ENCODE measurements at places on chromosomes 4 and X.

- DNase-seq, result no peak
Observed at GRCh38 chrX:115949900-115950822, 220.4 kb upstream of the AGTR2 start.

DNA sequence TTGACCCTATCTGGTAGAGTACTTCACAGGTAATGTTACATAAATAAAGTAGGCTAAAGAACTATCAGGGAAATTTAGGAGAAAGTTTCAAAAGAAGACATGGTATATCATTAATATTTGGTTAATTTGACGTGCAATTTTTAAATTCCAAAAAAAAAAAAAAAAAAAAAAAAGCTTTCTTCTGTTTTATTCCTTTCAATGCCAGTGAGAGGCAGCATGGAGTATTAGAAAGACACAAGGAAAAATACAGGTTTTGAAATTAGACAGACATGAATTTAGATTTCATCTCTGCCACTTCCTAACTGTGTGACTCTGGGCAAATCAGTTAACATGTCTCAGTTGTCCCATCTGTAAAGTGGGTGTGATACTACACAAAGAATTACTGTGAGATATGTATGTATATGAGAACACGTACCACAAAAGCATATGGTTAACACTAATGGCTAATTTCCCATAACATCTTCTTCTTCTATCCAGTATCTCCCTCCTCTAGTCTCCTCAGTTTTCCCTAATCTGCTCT, 132.5 kb downstream of the GPC3 start:
- DNase-seq, result no peak

DNA sequence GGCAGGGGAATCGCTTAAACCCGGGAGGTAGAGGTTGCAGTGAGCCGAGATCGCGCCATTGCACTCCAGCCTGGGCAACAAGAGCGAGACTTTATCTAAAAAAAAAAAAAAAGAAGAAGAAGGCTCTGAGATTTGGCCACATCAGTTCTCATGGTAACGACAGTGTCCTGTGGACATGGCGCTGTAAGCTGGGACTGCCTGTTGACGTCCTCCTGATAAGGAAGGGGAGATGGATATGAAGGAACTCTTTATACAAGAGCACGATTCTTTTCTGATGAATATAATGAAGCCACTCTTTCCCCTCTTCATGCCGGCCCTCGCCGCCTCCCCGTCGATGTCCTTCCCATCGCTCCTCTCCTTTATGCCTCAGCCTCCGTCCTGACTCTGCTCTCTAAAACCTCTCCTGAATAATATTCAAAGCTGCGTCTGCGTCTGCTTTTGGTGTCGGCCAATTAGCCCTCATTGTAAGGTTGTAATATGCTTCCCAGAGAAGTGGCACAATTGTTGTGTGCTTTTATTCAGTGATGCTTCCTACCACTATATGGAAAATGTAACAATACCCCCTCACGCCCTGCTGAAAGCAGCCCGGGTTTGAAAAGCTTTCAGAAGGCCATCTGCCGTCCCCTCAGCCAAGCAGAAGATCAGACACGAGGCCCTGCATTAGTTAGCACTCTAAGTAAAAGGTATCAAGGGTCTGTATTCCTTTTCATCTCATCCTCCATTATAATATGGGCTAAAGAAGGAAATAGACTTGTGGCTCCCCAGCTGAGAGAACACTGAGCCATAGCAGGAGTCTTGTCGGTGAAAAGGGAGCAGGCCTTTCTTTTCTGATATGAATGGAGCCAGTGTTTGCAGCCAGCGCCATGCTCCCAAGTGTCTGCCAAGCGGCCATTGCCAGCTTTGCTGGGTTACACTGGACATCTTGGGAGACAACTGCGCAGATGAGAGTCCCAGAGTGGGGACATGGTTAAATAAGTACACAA, 22.1 kb upstream of the SCOC start:
- DNase-seq, result no peak

DNA sequence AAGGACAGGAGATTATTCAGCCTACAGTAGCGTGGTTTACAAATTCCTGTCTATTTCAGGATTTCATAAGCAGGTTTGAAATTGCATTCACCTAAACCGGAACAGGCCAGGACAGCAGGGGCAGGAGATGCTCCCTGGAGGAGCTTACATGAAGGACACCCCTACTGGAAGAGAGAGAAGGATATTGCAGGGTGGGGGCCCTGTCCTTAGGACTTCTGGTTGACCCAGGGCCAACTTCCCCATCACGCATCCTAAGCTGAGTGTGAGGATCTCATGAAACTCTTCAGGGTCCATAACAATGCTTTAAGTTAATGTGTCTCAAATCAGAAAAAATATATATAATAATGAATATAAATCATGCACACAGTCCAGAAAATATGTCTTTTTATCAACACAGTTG, 6.4 kb upstream of the DHRSX start:
- no peak for DNase-seq

DNA sequence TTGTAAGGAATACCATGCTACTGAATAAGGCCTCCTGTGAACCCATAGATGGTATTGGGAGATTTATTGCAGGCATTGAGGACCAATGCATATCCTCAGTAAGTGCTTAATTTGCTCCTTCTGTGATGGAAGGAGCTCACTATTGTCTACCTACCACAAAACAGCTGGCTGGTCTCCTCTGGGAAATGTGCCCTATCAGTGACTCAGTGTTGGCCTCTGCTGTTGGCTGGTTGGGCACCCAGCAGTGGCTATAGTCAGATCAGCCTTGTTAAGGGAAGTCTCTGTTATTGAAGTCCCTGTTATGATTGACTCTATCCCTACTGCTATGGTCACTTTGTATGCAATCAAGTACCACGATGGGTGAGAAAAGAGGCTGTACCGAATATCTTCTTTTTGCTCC, 27.5 kb upstream of the OTUD4 start:
- no peak for DNase-seq

DNA sequence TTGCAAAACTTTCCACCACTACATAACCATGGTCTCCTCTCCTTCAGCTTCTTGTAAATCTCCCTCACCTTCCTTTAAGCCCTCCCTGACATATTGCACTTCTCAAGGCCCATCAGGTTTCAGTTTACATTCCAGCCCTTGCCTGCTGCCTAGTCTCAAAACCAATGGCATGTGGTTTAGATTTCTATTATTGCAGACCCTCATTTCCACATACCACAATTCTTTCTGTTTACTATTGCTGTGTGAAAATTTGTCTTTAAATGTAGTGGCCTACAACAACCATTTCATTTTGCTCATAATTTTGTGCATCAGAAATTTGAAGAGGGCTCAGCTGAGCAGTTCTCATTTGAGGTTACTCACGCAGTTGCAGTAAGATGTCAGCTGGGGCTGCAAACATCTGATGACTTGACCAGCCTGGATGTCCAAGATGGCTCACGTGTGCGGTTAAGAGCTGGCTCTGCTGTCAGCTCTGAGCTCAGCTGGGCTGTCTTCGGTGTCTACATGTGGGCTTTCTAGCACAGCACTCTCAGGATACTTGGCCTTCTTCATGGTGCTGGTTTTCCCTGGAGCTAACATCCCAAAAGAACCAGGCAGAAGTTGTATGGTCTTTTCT, 29.9 kb upstream of the SOD3 start:
- DNase-seq, result no peak

GRCh38 chr4:96166806-96167205, 326.9 kb downstream of the PDHA2 start:
- no peak for DNase-seq

GRCh38 chr4:24057915-24058559, 168.2 kb upstream of the PPARGC1A start:
- DNase-seq, result no peak

GRCh38 chrX:13474164-13474516, 95.3 kb upstream of the EGFL6 start:
- no peak for DNase-seq
